OCI-M1 (cell line): ENCODE measurements at places on chromosomes 13 and 19.

- DNase-seq: no peak
These were observed 20.7 kb downstream of the MIPEP start for GRCh38 chr13:23868521-23868920.

- DNase-seq: no peak
These were observed 1.3 kb downstream of the PRKD2 start for GRCh38 chr19:46715620-46715974.

DNA sequence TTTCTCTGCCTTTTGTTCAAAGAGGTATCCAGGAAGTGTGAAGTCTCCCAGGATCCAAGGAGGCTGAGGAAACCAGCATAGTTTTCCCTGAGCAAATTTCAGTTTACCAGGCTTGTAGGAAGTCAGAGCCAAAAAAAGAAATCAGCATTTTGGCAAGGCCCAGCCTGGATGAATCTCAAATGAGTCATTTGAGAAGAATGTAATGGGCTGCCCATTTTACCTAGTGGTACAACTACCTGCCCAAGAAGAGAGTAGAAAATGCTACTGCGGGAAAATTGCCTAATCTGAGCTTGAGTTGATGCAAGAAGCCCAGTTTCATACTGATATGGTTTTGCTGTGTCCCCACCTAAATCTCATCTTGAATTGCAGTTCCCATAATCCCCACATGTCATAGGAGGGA, 284.1 kb upstream of the ZNF507 start:
- no peak for DNase-seq

DNA sequence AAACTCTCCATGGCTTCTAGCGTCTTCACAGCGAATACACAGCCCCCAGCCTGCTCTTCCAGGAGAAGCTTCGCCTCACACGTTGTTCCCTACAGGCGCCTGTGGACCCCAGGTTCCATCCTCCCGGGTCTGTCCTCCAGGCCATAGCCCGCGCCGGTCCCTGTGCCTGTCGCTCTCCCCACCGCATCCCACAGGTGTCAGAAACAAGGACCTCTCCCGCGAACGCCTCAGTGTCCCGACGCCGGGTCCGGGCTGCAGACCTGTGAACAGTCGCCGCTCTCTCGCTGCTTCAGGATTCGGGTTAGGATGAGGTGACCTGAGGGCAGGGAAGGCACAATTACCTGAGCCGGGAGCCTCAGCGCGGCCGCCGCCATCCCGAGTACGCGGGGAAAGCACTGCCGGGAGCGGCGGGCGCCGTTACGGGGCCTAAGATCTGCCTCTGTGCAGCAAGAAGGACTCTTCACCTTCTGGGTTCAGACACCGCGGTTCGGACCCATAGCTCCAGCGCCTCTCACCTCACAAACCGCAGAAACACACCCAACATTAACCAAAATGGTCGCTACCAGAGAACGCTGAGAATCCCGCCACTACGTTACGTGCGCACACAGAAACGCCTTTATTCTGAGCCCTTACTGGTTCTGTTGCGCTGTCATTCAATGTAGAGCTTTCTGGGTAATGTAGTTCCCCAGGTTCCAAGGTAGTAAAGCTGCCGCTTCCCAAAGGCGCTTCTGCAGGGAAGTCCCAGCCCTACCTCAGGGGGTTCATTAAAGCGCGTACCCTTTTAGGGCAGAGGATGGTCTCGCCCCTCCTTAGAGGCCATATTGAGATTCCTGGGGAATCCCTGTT, at the start of gene ZNF418:
Gene ZNF418, minus strand, starts transcription at position 583 of the 846 bp plus-strand sequence. CDS start 1,580 bp downstream, outside the sequence.
- peak; percentile 95 for DNase-seq

DNA sequence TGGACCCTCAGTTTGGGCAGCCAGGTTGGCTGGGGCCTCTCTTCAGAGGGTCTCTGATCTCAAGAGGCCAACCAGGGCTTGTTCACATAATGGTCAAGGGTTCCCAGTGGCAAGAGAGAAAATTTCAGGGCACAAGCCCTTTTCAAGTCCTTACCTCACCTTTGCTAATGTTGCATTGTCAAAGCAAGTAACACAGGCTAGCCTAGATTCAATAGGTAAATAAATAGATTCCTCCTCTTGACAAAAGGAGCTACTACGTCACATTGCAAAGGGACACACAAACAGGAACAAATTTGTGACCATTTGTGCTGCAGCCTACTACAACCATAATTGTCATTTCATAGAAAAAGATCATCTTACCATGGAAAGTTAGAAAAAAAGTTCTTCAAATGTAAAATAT, 33.9 kb upstream of the FRY start:
- no peak for DNase-seq

DNA sequence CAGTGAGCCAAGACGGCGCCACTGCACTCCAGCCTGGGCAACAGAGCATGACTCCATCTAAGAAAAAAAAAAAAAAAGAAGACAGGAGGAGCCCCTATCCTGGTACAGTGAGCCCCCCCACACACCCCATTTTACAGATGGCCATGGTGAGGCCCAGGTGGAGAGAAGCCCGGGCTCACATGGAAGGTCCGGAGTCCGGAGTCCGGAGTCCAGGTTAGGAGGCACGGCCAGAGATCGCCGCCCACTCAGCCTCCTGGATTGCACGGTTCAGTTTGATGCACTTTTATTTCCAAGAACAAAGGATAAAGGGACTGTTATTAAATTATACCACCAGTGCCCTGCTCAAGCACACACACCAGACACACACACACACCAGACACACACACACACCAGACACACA, 11.3 kb upstream of the BTBD2 start:
- no peak for DNase-seq

DNA sequence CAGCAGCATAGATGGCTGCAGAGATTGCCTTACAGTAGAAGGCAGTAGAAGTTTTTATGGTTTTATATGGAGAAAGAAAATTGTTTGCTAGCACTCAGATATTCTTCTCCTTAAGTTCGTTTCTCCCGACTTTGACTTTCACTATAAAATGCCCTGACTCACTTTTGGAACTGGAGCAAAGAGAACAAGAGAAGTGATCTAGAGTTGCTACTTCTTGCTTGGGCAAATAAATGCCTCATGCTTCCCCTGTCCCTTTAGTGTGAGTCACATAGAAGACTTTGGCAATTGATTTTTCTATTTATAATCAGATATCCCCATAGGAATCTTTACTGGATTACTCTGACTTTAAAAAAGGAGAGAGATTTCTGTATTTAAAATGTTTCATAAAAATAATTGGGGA, 46.9 kb downstream of the ITGBL1 start:
- no peak for DNase-seq

GRCh38 chr19:13087295-13087694, 15.4 kb downstream of the LYL1 start:
- no peak for DNase-seq

DNA sequence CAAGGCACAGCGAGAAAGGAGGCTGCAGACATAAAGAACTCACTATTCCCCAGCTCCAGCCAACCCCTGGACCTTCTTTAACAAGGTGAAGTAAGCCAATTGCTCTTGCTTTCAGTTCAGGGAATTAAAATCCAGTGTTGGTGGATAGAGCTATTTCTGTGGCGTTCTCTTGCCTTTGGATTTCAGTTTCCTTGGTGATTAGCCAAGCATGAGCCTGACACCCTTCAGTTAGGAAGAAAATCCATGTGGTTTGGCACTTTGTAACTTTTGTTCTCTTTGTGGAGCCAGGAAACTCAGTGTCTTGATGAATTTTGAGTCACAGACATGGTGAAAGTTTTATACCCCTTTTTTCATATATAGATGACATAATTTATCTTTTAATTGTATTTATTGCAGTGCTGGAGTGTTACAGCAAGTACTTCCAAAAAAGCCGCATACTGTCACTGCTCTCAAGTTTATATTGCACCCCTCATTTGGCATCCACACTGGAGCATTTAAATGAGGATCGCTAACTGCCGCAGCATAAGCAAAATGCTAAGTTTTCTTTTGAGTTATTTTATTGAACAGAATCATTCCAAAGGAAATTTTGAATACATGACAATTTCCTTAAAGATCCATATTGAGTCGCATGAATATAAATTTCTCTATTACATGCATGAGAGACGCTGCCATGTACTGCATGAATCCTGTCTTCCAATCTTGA, 406.8 kb downstream of the MYO16 start:
- DNase-seq: no peak

GRCh38 chr19:45667620-45668341, at the start of gene GIPR:
Gene GIPR, plus strand, starts transcription at chr19:45668221. Its CDS starts 1,300 bp downstream, at chr19:45669521.
- peak; percentile 77 for DNase-seq

DNA sequence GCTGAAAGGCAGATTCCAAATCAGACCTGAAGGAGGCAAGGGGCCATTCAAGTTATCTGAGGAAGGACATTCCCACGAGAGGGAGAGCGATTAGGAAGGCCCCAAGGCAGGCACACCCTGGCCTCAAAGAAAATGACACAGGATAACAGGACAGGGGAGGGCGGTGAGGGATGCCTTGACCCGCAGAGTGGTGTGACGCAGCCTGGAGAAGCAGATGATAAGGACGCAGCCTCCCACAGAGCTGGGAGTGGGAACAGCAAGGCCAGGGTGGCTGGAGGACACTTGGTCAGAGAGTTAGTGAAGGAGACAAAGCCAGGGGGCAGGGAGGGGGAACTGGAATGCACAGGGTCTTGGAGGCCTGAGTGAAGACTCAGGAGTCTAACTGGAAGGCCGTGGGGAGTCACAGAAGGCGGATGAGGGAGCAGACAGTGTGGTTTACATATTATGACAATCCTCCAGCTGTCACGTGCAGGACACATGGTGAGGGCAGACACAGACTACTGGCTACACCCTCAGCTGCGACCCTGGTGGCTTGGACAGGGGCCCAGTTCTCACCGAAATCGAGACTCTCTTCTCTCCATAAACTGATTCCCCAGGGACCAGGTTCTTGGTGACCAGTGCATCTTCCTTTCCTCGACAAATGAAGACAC, 5.8 kb upstream of the DYRK1B start:
- no peak for DNase-seq

DNA sequence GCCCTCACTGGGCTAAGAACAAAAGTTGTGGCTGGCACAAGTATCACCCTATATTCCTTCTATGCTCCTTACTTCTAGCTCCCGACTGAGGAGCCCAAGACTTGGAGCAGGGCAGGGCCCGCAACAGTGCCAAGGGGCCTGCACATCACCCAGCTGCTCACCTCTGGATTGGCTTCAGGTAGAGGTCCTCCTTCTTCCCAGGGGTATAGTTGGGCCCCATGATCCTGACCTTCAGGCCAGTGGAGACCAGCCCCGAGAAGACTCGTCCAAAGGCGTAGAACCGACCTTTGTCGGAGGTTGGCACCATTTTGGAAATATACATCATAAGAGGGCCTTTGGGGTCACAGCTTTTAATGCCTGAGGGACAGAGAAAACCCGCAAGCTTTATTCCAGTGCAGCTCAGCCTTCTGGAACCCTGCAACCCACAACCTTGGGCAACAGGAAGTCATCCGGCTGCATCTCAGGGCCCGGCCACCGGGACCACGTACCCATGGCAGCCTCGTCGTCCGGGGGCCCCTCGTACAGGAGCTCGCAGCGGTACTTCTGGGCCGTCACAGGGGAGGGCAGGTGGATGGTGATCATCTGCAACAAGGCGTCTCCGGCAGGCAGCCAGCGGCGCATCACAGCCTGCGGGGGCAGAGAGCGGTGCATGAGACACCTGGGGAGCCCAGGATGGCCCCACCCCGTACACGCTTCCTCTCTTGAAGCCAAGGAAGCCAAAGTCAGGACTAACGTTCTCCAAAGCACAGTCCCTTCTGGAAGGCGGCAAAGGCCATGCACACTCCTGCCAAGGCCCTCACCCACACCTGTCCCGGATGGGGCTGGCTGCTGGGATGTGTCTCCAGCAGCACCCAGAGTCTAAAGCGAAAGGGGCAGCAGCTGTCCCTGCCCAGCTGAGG, 4.7 kb downstream of the EEF2 start:
- no peak for DNase-seq

GRCh38 chr13:64471916-64472315, 2758.2 kb downstream of the PCDH9 start:
- peak; percentile 85 for DNase-seq

GRCh38 chr19:389255-389934, 19.6 kb downstream of the C2CD4C start:
- no peak for DNase-seq

- peak; percentile 100 for DNase-seq
These were observed 38.3 kb downstream of the ZSWIM4 start for GRCh38 chr19:13833330-13834243.

DNA sequence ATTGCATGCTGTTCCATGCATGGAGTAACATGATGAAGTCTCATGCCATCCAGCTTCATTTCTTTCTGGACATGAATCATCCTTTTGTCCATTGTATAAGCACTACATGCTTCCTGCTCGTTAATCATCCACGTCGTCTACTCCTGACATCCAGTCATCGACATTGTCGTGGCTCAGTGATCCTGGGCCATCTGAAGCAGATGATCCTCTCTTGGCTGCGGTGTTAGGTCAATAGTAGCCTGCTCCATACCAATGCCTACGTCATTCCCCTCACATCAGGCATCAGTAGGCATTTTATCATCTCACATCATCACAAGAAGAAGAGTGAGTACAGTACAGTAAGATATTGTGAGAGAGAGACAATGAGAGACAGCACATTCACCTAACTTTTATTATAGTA, 7.9 kb upstream of the MYO16 start:
- DNase-seq: no peak

- DNase-seq: peak; percentile 95
These were observed 63.1 kb downstream of the SERP2 start for GRCh38 chr13:44436589-44437337.

- DNase-seq: no peak
These were observed at the start of gene NMRK2 for GRCh38 chr19:3932931-3933810. Gene NMRK2, plus strand, starts transcription at chr19:3933069. Its CDS starts 603 bp downstream, at chr19:3933672.

DNA sequence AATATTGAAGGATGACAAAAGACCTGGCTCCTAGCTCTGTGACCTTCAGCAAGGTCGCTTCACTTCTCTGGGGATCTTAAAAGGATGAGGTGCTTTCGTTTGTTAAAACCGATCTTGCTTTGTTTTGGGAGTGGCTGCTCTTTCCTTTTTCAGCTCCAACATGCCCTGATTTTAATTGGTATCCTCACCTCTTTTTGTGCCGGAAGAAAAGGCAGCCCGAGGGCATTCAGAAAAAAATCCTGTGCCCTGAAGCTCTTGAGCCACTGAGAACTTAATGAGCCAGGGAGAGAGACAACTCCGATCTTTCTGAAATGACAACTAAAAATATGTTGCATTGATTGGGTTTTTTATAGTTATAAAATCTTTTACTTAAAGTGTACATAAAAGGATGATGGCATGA, 19.4 kb downstream of the CLDN10 start:
- DNase-seq: no peak

- no peak for DNase-seq
These were observed 12.0 kb upstream of the MATK start for GRCh38 chr19:3798137-3798536.

- no peak for DNase-seq
These were observed 627.9 kb upstream of the KLF12 start for GRCh38 chr13:74761801-74762757.

DNA sequence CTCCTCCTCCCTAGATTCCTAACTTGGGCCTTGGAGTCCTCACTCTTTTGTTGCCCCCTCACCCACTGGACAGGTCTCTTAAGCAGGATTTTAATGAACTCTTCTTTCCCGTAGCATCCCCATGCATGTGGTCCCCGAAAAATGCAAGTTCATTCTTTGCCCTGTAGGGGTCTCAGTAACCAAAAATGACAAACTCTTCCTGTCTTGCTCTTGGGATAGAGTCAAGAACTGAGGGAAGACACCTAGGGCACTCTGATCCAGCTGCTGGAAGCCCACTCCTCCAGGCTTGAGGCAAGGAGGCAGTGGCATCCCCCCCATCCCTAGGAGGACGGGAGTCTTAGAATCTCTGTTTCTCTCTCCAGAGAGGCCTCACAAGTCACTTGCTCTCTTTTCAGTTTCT, 987.0 kb downstream of the DIAPH3 start:
- DNase-seq: peak; percentile 39

- no peak for DNase-seq
These were observed 23.0 kb upstream of the PLPP2 start for GRCh38 chr19:313988-314815.
